ENCODE measurements at places on chromosomes 2 and 18.

DNA sequence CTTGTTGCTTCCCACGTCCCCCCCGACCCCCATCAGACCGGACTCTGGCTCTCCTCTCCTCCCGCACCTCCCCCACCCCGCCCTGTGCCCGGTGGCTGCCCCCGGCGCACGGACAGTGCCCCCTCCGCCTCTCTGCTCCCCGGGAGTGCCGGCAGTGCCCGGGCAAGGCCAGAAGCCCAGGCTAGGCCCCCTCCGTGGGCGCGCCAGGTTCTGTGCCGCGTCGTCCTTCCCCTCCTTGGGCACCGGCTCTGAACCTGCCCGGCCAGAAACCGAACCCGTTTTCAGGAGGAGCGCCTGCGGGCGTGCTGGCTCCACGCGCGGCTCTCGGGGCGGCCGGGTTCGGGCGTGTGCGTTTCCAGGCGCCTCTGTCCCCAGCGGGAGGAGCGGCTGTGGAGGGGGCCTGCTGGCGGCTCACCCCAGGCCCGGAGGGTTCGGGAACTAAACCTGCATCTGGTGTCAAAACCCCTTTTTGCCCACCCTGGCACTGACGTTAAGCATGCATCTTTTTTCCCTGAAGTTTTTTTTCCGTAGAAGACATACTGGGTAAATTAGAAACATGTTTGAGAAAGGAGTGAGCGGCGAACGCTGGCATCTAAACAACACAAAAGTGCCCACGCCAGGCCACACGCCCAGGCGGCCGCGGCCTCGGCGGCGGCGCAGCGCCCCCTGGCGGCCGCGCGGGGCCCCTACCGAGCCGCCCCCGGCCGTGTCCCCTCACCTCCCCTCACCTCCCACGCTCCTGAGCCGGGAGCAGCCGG, 123.9 kb upstream of the SLC1A4 start:
- DNase-seq: peak; percentile 54

DNA sequence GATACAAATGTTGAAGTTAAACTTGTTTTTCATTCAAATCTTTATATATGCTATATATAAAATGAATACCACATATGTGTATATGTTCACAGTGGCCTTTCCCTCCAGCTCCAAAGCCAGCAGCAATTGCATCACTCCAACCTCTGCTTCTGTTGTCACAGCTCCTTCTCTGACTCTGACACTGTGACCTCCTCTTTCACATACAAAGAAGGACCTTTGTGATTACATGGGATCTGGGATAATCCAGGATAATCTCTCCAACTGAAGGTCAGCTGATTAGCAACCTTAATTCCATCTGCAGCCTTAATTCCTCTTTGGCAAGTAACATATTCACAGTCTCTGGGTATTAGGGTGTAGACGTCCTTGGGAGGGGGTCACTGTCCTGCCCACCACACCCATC, 8.4 kb downstream of the FLACC1 start:
- no peak for DNase-seq

DNA sequence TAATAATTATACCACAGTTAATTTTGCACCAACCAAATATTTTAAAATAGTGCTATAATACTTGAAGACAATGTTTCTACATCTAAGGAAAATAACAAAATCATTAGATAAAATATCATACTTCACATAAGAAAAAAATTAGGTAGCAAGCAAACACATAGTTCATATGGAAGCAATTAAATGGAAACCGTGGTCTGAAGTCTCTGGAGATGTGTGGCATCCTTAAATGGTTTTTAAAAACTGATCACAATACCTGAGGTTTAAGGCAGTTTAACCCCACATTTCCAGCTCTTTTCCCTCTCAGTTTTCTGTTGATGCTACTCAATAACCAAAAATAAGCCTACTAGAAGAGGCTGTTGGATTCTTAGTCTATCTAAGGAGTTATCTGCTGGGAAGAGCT, 71.3 kb downstream of the ASXL2 start:
- no peak for DNase-seq

- DNase-seq: no peak
Measured at GRCh38 chr2:1848599-1848995, 104.3 kb upstream of the PXDN start.

DNA sequence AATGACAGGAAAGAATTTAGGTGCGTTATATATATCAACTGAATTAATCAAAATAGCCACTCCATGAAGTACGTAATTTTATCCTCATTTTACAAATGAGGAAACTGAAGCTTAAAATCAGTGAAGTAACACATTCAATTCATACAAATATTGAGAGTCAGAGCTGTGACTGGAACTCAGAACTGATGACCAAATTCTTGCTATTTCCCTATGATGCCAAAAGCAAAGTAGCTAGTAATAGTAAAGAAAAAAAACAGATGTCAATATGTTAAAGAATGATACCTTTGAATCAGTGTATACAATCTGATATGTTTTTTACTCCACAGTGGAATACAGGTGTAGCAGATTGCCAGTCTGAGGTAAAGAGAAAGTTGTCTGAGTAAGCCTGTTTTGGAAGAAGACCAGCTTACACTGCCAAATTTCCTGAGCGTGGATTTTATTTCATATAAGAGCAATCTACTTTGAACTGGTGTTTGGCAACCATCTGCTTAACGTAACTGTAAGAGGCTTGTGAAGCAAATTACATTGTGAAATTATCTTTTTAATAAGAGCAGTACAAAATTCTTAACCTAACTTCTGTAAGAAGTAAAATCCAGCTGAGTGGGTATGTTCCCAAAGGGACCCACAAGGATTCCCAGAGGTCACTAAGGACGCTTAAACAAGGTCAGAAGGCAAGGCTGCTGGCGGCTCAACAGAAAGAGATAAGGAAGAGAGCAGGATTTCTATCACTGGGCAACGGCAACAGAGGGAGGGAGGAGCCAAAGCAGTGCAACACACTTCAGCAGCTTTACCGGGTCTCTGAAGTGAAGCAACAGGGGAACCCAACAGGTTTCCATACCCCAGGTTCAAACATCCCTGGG, 85.6 kb downstream of the IKZF2 start:
- DNase-seq: no peak

DNA sequence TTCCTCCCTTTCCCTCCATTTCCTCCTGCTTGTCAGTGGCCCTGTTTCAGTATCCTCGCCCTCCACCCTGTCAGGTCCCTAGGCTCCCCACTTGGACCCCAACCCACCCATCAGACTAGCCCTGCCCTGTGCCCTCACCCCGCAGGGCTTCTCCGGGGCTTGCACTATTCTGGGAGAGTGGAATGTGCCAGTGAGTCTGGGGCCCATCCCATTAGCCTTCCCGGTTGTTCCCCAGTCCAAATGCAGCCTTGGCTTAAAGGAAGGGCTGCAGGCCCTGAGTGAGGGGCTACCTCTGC, 45.5 kb downstream of the MYO7B start:
- no peak for DNase-seq

- peak; percentile 79 for DNase-seq
Measured at GRCh38 chr2:74849228-74849892, 15.4 kb downstream of the HK2 start.

DNA sequence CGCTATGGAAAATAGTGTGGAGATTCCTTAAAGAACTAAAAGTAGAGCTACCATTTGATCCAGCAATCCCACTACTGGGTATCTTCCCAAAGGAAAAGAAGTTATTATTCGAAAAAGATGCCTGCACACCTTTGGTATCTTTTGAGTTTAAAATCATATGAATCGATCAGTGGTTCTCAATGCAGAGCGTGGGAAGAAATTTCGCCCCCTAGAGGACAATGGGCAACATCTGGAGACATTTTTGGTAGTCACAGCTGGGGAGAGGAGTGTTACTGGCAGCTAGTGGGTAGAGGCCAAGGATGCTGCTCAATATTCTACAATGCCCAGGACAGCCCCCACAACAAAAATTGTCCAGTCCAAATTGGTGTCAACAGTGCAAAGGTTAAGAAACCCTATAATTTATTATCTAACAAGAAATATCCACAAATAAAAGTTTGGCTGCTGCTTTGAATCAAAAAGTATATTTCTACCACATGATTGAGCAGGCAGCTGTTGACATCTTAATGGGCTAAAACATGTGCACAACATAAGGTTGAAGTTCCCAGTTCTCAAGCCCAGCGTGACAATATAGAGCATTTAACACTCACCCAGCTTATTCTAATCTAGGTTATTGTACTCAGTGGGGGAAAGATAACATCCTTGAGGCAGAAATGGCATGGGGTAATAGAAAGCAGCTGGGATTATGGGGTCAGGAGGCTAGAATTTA, 425.7 kb downstream of the LRATD1 start:
- no peak for DNase-seq

GRCh38 chr2:129469871-129470270, 509.6 kb upstream of the RAB6C start:
- DNase-seq: no peak

GRCh38 chr2:180368881-180369280, 361.8 kb upstream of the CWC22 start:
- DNase-seq: no peak

DNA sequence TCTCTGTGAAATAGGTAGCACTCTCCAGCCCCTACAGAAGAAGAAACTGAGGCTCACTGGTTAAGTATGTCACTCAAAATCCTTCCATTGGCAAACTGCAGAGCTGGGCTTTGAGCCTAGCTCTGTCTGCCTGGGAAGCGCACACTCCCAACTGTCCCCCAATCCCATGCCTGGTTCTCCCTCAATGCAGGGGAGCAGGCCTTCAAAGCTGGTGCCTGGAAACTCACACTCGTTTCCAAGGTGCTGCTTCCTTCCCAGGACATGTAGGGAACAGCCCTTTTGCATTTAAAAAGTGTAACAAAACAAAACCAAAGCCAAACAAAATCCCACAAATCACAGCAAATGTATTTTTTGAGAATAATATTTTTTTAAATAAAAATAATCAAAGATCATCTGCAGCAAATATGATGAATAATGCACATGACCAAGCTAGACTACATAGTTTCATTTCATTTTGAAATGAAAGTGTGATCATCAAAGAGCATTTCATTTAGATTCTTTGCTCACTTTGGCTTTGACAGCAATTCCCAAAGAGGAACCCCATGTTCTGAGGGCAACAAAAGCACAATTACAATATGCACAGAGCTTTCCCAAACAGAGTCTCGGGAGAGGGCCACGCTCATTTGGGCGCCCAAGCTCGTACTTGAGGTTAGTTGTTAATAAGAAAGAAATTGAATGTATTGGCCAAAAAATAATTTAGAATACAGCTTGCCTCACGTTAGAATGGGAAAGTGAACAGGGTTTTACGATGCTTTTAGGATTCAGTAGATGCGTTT, 96.7 kb upstream of the ACKR3 start:
- DNase-seq: no peak

DNA sequence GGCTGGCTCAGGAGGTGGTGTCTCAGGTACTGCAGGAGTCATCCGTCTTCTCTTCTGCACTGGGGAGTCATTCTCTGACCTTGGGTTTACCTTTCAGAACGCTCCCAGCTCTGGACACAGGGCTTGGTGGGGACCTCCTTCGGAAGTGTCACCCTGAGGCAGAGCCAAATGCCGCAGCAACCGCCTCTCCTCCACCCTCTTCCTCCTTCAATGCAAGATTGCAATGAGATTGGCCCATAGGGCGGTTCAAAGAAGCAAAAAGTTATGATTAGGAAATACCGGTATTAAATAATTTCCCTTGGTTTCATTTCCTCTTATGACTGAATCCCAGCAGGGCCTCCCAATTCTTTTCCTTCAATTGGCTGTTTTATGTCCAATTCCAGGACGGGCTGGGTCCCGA, 178.8 kb downstream of the ACKR3 start:
- no peak for DNase-seq

- no peak for DNase-seq
Measured at GRCh38 chr2:64115808-64116598, 28.2 kb downstream of the PELI1 start.

GRCh38 chr18:14914771-14915170, 166.8 kb downstream of the ANKRD30B start:
- DNase-seq: no peak

- no peak for DNase-seq
Measured at GRCh38 chr2:64804651-64805050, 150.9 kb upstream of the SERTAD2 start.

DNA sequence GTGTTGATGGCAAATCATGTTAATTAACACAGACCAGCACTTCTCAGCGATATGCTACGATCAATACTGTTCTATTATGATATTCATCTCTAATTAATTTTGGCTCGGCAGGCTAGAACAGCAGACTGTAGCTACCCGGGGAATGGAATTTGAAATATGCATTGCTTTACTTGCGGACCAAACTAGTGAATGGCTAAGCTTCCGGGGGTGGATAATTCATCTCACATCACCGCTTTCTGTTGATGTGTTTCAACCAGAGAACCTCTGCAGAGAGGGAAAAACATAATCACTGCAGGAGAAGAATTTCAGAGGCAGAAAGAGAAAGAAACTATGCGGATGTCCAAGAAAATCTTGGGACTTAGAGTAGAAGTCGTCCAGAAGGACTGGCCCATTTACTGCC, 490.9 kb downstream of the STK39 start:
- no peak for DNase-seq

DNA sequence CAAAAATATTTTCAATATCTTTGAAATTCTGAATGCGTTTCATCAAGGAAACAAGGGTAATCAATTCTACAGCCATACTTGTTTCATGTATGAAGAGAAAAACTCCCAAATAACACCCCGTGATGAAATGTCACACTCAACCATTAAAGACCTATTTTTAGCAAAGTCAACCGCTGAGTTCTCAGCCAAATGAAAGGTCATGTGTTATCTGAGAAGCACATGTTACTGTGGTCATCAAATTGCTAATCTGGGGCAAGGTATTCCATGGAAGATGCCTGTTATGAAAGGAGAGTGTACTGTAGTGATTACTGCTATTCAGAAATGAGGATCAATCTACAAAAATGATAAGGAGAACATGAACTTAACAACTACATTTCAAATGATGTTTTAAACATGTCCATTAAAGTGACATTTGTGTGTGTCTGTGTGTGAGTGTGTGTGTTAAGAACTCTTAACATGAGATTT, 126.7 kb downstream of the BCL2 start:
- DNase-seq: no peak

DNA sequence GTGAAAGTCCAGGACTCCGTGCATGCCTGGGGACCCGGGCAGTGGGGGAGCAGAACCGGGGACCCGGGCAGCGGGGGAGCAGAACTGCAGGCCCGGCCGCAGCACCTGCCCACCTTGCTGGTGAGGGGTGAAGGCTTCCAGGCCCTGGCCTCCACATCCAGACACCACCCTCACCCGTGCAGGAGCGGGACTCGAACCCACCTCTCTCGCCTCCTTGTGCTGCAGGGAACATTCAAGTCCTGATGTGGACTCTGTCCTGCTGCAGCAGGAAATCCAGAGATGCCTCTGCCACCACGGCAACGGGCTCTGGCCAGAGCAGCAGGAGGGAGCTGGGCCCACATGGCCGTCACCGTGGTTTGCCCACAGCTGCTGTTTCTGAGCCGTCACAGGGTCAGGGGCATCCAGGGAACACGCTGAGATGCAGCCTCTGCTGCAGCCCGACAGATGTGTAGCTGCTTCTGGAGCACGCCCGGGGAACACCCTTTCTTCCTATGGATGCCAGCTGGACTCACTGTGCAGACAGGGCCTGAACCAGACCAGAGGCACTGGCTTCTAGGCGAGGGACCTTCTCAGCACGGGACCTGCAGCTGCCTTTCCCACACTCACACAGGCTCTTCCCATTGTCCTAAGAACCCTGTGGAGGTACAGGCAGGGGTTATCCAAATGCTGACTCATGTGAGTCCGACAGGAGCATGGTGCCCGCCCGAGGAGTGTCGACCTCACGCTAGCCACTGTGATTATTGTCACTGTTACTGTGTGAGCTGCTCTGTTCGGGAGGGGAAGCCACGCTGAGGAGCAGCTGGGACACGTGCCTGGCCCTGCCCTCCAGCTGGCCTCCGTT, 89.2 kb upstream of the CTDP1 start:
- DNase-seq: no peak
